ENCODE measurements at places on chromosomes 7 and 10.

DNA sequence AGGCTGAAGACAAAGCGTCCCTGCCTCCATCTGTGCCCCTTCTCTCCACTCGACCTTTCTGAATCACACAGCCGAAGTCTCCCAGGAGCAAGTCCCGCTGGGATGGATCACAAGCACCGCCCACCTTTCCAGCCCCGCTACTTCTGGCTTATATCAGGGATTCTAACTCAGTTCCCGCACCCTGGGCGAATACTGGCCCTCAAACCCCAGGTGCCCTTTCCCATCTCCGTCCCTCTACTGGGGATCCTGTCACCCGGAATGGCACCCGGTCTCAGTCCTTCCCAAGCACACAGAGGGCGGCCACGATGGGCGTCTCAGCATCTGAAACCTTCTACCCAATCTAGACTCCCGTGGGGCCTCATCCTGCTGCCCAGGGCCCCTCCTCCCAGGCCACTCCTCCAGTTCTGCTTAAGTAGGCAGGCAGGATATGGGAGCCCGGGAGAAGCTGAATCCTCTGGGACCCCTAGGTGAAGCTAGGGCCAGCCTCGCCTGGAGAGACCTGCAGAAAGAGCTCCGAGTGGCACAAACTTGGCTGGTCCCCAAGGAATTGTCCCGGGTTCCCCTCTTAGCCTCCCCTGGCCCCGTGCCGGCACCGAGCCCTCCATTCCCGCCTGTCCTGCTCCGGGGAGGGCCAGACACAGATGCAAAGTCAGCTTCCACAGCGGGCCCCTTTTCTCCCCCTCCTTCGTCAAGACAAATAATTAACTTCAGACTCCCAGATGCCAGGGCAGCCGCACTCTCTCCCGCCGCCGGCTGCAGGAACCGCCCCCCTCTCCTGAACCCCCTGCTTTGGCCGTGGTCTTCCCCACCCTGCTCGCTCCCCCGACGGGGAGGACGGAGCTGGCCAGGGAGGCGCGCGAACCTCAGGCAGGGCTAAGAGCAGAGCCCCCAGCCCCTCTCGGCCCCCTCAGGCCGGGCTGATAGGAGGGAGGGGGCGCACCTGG lies 612 bp downstream of the KCP start:
- DNase-seq: peak; percentile 24

- DNase-seq: no peak
Observed at GRCh38 chr10:16231734-16232435, 204.9 kb upstream of the PTER start.

- DNase-seq: no peak
Observed at GRCh38 chr10:116147147-116147905, 125.7 kb downstream of the GFRA1 start.

DNA sequence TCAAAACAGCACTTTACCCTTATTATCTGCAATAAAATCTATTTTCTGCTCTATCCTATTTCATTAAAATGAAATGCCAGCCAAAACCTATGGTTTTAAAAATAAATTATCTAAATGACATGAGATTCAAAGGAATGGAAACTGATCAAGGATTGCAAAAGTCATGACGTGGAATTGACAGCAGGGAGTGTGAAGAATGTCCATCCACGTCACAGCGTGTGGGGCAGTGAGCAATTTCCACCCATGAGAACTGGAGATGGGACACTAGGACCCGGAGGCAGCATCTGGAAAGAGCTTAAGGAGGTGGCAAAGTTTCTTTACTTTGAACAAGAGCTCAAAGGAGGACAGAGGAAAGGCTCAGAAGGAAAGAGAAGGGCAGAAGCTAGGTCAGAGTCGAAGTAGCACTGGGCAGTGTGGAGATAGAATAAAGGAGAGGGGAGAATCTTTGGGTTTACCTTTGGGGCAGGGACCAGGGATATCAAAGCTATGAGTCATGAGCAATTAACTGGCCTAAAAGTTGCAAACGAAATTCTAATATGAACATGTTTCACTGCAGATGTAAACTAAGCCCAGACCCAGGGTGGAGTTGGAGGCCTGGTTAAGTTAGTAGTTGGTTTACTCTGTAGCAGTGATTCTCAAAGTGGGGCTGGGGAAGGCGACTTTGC lies 24.9 kb upstream of the STK17A start:
- no peak for DNase-seq

DNA sequence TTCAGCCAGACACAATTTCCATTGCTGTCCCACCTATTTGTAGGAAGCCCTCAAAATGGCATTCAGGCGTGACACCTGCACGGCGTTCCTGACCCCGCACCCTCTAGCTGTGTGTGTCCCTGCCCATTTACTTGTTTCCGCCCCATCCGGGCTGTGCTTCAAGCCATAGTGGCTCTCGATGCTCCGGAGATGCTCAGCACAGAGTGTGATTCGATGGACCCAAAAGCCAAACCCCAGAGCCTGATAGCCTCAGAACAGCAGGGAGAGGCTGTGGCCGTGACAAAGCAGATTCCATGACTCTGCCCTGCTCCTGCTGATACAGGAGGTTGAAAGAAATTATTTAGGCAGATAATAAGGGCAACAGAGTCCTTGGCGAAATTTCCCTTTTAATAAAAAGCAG lies 13.4 kb downstream of the BUD31 start:
- no peak for DNase-seq

DNA sequence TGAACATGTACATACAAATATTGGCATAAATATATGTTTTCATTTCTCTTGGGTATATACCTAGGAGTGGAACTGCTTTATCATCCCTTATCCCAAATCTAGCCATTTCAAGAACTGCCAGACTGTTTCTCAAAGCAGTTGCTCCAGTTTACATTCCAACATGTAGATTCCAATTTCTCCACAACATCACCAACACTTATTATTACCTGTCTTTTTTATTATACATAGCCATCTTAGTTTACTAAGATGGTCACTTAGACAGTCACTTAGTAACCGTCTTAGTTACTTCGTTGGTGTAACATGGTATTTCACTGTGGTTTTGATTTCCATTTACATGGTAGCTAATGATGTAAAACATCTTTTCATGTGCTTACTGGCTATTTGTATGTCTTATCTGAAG lies 82.7 kb downstream of the ZFAND4 start:
- DNase-seq: no peak

GRCh38 chr7:39623732-39624441 lies 515 bp downstream of the RALA start:
- no peak for DNase-seq

- no peak for DNase-seq
Observed at GRCh38 chr10:89520706-89521105, 14.7 kb downstream of the SLC16A12 start.

- DNase-seq: peak; percentile 60
Observed at GRCh38 chr7:22433710-22434460, 66.1 kb downstream of the STEAP1B start.

DNA sequence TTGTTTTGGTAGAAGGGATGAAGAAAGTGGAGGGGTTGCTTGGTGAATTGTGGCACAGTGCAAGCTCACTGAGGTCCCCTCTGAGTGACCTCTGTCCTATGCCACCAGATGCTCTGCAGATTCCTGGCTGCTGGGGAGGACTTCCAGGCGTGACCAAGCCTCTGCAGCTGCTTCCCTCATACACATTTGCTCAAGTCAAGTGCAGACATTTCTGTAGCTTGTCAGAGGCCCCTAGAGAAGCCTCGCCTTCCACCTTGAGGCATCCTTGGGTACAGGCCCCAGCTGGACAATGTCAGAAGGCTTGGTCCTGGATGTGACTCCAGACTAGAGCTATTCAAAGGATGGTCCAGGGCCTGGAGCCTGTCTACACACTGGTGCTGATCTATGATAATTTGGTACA lies 464.2 kb downstream of the PLXNA4 start:
- DNase-seq: no peak

- no peak for DNase-seq
Observed at GRCh38 chr10:68047554-68048327, 27.3 kb downstream of the HERC4 start.

- DNase-seq: no peak
Observed at GRCh38 chr10:127962205-127962604, 55.3 kb downstream of the PTPRE start.

DNA sequence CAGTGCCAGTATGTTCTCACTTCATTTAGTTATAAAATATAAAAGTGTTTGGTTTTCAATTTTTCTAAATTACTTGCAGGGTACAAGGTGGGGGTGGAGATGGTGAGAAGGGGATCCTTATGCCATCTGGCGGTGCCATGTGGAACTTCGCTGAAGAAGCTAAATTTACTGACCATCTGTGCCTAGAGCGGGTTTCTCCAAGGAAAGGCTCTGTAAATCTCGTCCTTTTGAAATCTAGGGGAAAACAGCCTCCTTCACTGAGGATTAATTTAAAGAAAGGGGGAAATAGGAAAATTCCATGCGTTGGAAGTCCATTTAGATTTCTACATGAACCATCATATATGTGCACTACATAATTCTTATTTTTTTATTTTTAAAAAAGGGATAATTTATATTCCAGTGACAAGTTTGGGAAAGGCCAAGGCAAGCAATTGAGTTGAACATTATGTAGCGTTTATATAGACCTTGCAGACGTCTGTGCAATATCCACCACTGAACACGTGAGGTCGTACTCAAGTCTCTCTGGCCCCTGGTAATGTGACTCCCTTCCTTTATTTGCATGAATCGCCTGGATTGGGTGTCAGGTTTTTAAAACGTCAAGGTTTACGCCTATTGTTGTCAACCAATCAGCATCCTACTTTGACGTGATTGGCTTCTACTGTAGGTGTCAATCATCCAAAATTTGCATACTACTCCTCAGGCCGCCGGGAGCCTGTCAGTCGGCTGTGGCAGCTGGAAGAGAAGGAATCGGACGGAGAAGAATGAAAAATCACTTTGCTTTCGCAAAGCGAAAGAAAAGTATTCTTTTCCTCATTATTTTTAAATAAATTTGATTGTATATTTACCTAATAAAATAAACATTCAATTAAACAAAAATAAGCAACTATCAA lies 297.1 kb upstream of the NFE2L3 start:
- DNase-seq: peak; percentile 97

DNA sequence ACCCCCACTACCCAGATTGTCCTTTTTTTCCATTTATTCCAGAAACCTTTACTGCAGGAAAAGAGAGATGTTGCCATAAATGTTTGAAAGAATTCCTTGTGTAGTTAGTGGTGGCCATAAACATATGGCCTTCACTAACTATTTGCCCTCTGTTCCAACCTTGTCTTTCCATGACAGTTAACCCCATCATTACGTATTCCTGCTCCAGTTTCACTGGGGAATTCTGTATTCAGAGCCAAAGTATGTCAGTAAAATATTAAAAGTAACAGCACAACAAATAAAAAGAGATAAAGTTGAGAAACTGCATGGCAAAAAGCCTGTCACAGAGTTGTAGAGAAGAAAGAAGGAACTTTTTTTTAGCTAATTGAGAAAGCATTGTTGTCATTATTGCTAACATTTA lies 261.3 kb downstream of the BICC1 start:
- no peak for DNase-seq

- DNase-seq: no peak
Observed at GRCh38 chr7:23017309-23017708, 3.4 kb upstream of the HYCC1 start.

DNA sequence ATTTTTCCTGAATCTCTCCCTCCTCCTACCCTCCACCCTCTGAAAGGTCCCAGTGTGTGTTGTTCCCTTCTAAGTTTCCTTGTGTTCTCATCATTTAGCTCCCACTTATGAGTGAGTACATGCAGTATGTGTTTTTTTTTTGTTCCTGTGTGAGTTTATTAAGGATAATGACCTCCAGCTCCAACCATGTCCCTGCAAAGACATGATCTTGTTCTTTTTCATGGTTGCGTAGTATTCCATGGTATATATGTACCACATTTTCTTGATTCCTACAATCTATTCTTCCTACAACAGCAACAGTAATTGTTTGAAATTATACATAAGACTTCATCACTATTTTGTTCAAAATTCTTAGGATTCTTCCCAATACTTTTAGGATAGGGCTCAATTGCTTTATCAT lies 1117.8 kb downstream of the GATA3 start:
- DNase-seq: no peak

DNA sequence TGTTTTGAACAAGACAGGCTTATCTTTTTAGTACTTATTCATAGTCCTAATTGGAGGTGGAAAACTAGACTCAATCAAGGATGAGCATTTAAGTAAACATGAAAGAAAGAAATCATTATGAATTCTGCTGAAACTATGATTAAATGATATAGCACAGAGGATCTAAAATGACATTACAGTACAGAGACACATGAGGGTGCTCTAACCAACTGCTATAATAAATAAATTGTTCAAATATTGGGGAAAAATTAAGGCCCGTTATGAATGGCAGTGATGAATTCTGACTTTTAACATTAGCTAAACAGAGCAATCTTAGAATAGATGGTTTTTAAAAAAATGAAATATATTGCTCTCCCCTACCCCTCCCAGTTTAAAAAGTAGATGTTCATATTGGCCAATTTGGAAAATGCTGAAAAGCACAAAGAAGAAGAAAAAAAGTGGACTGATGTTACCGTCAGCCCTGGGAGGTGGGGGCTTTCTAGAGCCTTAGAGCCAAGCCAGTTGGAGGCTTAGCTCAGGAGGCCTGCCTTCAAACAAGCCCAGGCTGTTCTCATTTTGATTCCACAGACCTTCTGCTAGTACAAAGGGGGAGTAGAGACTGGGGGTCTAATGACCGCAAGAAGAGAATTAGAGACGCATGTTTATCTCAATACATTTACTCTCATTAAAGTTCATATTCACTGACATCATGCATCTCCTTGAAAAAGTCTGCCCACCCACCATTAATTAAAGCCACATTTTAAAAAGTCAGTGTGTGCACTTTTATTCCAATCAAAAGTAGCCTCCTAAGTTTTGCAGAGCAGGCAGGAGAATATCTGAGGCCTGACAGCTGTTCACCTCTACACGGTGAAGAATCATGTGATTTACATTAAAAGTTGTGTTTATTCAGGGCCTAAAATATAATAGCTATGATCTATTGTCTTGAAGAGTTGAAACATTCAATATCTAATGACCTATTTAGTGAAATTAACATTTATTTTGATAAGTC lies 10.0 kb downstream of the WNT2 start:
- DNase-seq: no peak

- no peak for DNase-seq
Observed at GRCh38 chr10:69479240-69480067, 28.2 kb downstream of the TSPAN15 start.

DNA sequence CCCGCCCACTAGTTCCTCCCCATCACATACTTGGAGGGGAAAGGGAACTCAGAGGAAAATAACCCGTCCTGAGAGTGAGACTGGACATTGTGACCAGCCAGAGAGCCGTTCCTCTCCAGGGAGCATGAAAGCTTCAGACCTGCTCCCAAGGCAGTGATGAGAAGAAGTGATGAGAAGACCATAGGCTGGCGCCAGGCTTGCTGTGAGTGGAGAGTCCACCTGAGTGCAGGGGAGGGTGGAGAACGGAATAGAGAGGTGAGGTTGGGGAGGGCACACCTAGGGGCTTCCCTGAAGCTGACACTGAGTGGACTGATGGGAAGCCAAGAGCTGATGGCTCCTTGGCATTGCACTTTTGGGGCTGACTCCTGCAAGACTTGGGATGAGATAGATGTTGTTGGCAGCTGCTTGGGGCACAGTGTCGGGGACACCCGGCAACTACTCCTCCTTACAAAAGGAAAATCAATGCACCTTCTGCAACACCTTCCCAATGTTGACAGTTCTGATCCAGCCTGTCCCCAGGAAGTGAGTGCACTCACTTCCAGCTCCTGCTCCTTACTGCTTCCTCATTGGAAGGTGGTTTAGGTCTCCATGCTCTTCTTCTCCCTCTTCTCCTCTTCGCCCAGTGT lies 79.4 kb downstream of the EMX2 start:
- DNase-seq: no peak

Measured in astrocyte of the spinal cord (primary cell).